NCI-H1417 (cell line): ENCODE measurements at places on chromosomes 16 and 17.

GRCh38 chr16:87206646-87207451 is 110.3 kb downstream of the C16orf95 start:
- DNase-seq, result no peak

GRCh38 chr17:61018938-61019337 is 341.3 kb downstream of the BCAS3 start:
- no peak for DNase-seq

DNA sequence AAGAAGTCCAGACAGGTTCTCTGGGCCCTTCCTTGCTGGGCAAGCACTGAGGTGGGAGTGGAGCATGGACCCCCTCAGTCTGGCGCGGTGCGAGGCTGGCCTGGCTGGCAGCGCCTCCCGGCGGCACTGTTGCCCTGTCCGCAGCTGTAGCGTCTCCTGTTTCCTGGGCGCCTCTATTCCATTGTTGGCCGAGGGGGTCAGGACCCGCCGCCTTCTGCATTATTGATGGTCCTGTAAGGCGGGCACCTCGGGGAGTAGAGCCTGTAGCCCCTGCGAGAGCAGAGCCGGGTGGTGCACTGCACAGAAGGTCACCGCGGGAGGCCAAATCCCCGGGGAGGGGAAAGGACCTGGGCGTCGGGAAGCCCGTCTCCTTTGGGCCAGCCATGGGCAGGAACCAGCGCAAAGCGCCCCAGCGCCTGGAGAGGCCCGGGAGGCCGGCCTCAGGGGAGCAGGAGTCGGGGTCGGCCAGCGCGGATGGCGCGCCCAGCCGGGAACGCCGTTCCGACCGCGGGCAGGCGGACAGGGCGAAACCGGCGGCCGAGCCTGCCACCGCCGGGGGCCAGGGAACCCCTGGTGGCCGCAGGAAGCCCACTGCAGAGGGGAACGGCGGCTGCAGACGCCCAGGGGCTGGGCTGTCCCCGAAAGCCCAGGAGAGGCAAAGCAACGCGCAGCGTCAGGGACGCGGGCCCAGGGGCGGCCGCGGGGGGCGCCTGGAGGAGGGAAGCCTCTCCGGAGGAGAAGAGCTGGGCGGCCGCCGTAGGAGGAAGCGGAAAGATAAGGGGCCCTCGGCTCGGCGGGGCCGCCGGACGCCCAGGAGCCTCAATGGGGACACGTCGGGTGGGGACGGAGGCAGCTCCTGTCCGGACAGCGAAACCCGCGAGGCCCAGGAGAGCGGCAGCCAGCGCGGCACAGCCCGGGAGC is at the start of gene MYO15B:
MYO15B (plus strand) TSS at position 126 of the 921 bp plus-strand sequence; CDS start at position 384, 258 bp downstream.
- peak; percentile 89 for DNase-seq

DNA sequence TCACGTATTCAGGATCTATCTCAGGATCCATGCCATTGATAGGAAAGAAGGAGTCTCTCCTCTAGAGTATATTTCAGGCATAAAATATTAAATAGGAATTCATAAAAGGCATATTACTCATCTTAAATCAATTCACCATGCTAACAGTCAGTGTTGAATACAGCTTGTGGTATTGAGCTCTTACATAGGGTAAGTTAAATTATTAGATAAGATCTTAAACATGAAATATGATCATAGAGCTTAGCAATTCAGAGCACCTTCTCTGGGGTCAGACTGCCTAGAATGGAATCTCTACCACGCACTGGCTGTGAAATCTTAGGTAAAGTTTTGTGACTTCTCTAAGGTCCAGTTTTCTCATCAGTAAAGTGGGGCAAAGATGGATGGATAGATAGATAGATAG is 20.7 kb downstream of the MARCHF10 start:
- DNase-seq, result no peak

GRCh38 chr17:52136166-52136565 is 22.3 kb downstream of the CA10 start:
- DNase-seq, result no peak

- DNase-seq, result no peak
Observed at GRCh38 chr16:12330946-12331345, 354.4 kb downstream of the SNX29 start.

DNA sequence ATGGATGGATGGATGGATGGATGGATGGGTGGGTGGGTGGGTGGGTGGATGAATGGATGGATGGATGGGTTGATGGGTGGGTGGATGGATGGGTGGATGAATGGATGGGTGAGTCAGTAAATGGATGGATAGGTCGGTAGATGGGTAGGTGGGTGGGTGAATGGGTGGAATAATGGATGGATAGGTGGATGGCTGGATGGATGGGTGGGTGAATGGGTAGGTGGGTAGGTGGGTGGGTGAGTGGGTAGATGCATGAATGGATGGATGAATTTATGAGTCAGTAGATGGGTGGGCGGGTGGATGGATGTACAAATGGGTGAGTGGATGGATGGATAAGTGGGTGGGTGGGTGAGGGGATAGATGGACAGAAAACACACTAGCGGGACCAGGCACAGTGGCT is 4.9 kb downstream of the ZG16B start:
- no peak for DNase-seq

GRCh38 chr16:58419241-58419990 is 27.1 kb downstream of the GINS3 start:
- DNase-seq, result no peak

- DNase-seq, result peak; percentile 61
Observed at GRCh38 chr17:63698886-63699637, 863 bp downstream of the LIMD2 start.
